ENCODE measurements at places on chromosomes 16 and 17.

DNA sequence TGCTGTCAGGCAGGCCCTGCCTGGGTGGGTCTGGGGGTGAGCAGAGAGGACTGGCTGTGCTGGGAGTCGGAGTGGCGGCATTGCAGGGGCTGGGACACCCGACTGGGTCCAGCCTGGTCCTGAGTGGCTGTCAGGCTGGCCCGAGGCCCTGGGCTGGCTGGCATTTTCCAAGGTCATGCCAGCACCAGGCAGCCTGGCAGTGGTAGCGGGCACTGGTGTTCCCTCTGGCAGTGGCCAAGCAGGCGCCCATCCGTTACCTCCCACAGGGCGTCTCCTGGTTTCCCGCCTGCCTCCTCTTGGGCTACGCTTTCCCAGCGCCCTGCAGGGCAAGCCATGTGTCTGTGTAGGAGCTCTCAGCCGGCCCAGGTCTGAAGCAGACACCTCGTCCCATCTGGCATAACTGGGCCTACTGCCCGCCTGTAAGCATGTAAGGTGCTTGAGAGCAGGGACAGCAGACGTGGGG lies 5.7 kb upstream of the PKMYT1 start:
- H3K4me3 ChIP-seq = no peak overlapping the region

- H3K4me3 ChIP-seq = no peak overlapping the region
- peak overlapping the region; percentile 30 for H3K27ac ChIP-seq
- peaks cover 3% of the 10 kb centered on the region for H3K4me1 ChIP-seq
- H3K27me3 ChIP-seq = no peaks in the 10 kb centered on the region
Observed at GRCh38 chr17:35171834-35172233, 22.4 kb downstream of the SLC35G3 start.

GRCh38 chr16:2009791-2010510 lies at the start of gene ZNF598:
Gene ZNF598 (minus strand): TSS chr16:2009821.
- peaks cover 26% of the 10 kb centered on the region for H3K4me1 ChIP-seq
- H3K4me3 ChIP-seq = peak within 1 kb of the TSS; percentile 65
- no peaks in the 10 kb centered on the region for H3K27me3 ChIP-seq
- no peaks in the 10 kb centered on the region for H3K36me3 ChIP-seq

DNA sequence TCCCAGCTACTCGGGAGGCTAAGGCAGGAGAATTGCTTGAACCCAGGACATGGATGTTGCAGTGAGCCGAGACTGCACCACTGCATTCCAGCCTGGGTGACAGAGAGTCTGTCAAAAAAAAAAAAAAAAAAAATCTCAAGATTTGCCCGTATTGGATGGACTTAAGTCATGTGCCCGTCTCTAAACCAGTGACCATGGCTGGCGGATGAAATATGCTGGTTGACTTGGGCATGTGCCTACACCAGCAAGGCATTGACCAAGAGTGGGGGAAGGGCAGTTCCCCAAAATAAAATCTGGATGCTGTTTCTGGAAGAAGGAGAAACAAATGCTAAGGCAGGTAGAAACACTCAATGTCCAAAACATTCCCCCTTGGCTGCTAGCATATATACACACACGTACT lies 21.5 kb upstream of the COL1A1 start:
- H3K4me3 ChIP-seq = no peak overlapping the region
- H3K36me3 ChIP-seq = no peaks in the 10 kb centered on the region
- peaks cover 19% of the 10 kb centered on the region for H3K4me1 ChIP-seq
- H3K27ac ChIP-seq = no peak overlapping the region

DNA sequence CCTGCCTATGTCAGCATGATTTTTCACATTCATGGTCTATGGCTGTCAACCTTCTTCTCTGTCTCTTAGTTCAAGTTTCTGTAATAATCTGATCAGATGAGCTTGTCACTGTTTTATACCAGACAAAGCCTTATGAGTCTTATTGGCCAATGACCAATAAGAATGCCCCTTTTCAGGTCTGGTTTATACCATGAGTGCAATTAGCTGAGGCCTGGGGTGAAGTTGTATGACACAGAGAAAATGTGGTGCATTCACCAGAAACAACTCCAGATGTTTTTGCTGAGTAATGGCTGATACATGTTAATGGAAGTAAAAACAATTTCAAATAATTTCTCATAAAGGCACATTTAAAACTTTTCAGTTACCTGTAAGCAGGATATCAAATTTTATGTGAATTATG lies 218.6 kb upstream of the CDH8 start:
- H3K4me1 ChIP-seq = no peaks in the 10 kb centered on the region
- H3K27ac ChIP-seq = no peak overlapping the region
- DNase-seq = no peak
- no peaks in the 10 kb centered on the region for H3K27me3 ChIP-seq

- peaks cover 21% of the 10 kb centered on the region for H3K36me3 ChIP-seq
- peak within 1 kb of the TSS; percentile 99 for H3K27ac ChIP-seq
- peak; percentile 82 for DNase-seq
- H3K4me3 ChIP-seq = peak within 1 kb of the TSS; percentile 90
- H3K27me3 ChIP-seq = no peaks in the 10 kb centered on the region
- peaks cover 19% of the 10 kb centered on the region for H3K4me1 ChIP-seq
Observed at GRCh38 chr16:67936124-67936879, at the start of gene PSMB10. Gene PSMB10 (minus strand): TSS chr16:67936850. CDS start chr16:67936749, 101 bp downstream.

- peaks cover 3% of the 10 kb centered on the region for H3K4me1 ChIP-seq
- peaks cover 45% of the 10 kb centered on the region for H3K27me3 ChIP-seq
- H3K27ac ChIP-seq = no peak within 1 kb of the TSS
- no peaks in the 10 kb centered on the region for H3K36me3 ChIP-seq
- H3K4me3 ChIP-seq = peak within 1 kb of the TSS; percentile 10
Observed at GRCh38 chr17:21376081-21376758, at the start of gene KCNJ12. Gene KCNJ12 (plus strand): TSS chr17:21376357. CDS start chr17:21415343, 38,986 bp downstream.

GRCh38 chr17:32191306-32191705 lies 49.0 kb downstream of the RHOT1 start:
- no peaks in the 10 kb centered on the region for H3K4me1 ChIP-seq
- H3K36me3 ChIP-seq = peaks cover 18% of the 10 kb centered on the region
- no peak for DNase-seq
- no peak overlapping the region for H3K4me3 ChIP-seq
- H3K27me3 ChIP-seq = no peaks in the 10 kb centered on the region
- H3K27ac ChIP-seq = no peak overlapping the region

GRCh38 chr16:51376080-51376479 lies 225.0 kb upstream of the SALL1 start:
- no peaks in the 10 kb centered on the region for H3K27me3 ChIP-seq
- DNase-seq = no peak
- no peaks in the 10 kb centered on the region for H3K4me1 ChIP-seq
- no peaks in the 10 kb centered on the region for H3K36me3 ChIP-seq
- no peak overlapping the region for H3K27ac ChIP-seq

GRCh38 chr16:2195322-2196161 lies 863 bp downstream of the CASKIN1 start:
- peak overlapping the region; percentile 66 for H3K4me3 ChIP-seq
- no peak for DNase-seq
- peaks cover 61% of the 10 kb centered on the region for H3K27me3 ChIP-seq
- H3K27ac ChIP-seq = peak overlapping the region; percentile 13
- H3K4me1 ChIP-seq = peaks cover 10% of the 10 kb centered on the region
- no peaks in the 10 kb centered on the region for H3K36me3 ChIP-seq

DNA sequence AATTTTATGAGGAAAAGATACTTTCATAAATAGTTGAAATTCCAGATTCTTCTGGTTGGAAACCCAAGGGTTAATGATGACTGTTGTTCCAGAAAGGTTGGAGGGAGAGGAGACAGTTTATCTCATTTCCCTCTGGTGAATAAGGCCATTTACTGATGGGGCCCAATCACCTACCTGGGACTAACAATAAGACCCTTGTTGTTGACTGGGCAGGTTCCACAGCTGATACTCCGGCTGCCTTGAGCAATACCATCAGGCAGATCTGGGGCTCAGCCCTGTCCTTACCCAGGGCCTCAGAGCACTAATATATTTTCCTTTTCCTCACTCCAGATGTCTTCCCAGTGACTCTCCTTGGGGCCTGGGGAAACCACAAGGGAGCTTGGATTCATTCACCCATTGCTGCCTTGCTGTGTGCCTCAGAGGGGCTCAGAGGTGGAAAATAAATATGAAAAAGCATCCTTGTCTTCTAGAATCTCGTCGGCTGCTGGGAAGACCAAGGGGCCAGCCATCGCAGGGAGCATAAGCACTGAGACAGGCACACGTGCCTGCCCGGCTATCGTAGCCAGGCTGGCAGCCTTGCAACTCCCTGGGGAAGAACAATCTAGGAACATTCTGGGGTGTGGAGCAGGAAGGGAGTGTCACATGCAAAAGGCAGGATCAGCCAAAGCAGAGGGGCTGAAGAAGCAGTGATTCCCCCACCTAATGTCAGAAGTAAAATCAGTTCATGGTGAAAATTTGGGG lies 54.4 kb downstream of the MPRIP start:
- H3K27ac ChIP-seq = no peak overlapping the region
- H3K4me3 ChIP-seq = no peak overlapping the region
- no peak for DNase-seq

GRCh38 chr16:86568677-86569623 lies 2.3 kb downstream of the FOXC2 start:
- no peak for DNase-seq
- peaks cover 5% of the 10 kb centered on the region for H3K4me1 ChIP-seq
- H3K36me3 ChIP-seq = no peaks in the 10 kb centered on the region
- peaks cover 83% of the 10 kb centered on the region for H3K27me3 ChIP-seq

DNA sequence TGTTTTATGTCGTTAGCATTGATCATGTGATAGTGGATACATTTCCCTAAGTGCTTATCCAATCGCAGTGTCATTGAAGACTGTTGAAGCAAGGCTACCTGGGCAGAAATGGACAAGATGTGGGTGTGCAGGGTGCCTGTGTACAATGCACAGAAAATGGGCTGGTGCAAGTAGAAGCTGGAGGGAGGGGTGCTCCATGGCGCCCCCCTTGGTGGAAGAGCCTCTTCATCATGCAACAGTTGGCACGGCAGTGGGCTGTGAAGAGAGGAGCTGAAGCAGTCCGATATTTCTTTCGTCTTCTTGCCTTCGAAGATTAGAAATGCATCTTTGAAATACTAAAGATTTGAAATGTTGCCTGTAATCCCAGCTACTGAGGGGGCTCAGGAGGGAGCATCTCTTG lies 100.5 kb downstream of the PLCG2 start:
- DNase-seq = no peak
- H3K27ac ChIP-seq = no peak overlapping the region
- H3K36me3 ChIP-seq = no peaks in the 10 kb centered on the region
- H3K27me3 ChIP-seq = no peaks in the 10 kb centered on the region
- H3K4me1 ChIP-seq = no peaks in the 10 kb centered on the region

DNA sequence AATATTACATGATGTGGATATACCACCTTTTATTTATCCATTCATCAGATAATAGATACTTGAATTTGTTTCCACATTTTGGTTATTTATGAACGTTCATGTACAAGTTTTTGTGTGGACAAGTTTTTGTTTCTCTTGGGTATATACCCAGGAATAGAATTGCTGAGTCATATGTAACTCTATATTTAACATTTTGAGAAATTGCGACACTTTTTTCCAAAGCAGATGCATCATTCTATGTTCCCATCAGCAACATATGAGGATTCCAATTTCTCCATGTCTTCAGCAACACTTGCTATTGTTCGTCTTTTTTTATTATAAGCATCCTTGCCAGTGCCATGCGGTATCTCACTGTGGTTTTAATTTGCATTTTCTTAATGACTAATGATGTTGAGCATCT lies 93.9 kb downstream of the GSG1L start:
- no peak overlapping the region for H3K27ac ChIP-seq
- no peak for DNase-seq
- H3K4me3 ChIP-seq = no peak overlapping the region
- H3K27me3 ChIP-seq = no peaks in the 10 kb centered on the region
- no peaks in the 10 kb centered on the region for H3K36me3 ChIP-seq
- H3K4me1 ChIP-seq = no peaks in the 10 kb centered on the region

GRCh38 chr16:67933805-67934204 lies 2.1 kb upstream of the CTRL start:
- no peak overlapping the region for H3K27ac ChIP-seq
- H3K4me3 ChIP-seq = no peak overlapping the region
- no peaks in the 10 kb centered on the region for H3K27me3 ChIP-seq
- DNase-seq = no peak
- peaks cover 21% of the 10 kb centered on the region for H3K4me1 ChIP-seq

DNA sequence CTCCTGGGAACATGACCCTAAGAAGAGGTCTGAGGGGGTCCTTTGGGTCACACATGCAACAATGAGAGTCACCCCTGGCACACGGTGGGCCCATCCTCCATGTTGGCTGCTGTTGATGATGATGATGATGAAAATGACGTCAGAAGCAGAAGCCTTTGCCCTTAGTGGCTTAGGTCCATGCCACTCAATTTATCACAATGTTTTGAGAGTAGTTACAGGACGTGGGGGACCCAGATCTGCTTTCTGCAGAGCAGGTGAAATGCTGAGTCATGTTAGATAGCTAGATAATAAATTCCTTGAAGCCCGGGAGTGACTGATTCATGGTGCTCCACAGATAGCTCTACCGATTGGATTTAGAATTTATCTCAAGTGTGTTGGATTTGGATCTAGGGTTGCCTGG lies 53.9 kb downstream of the VPS35L start:
- no peak for DNase-seq
- no peaks in the 10 kb centered on the region for H3K4me1 ChIP-seq
- no peaks in the 10 kb centered on the region for H3K27me3 ChIP-seq
- H3K36me3 ChIP-seq = peaks cover 3% of the 10 kb centered on the region
- H3K27ac ChIP-seq = no peak overlapping the region
- no peak overlapping the region for H3K4me3 ChIP-seq

DNA sequence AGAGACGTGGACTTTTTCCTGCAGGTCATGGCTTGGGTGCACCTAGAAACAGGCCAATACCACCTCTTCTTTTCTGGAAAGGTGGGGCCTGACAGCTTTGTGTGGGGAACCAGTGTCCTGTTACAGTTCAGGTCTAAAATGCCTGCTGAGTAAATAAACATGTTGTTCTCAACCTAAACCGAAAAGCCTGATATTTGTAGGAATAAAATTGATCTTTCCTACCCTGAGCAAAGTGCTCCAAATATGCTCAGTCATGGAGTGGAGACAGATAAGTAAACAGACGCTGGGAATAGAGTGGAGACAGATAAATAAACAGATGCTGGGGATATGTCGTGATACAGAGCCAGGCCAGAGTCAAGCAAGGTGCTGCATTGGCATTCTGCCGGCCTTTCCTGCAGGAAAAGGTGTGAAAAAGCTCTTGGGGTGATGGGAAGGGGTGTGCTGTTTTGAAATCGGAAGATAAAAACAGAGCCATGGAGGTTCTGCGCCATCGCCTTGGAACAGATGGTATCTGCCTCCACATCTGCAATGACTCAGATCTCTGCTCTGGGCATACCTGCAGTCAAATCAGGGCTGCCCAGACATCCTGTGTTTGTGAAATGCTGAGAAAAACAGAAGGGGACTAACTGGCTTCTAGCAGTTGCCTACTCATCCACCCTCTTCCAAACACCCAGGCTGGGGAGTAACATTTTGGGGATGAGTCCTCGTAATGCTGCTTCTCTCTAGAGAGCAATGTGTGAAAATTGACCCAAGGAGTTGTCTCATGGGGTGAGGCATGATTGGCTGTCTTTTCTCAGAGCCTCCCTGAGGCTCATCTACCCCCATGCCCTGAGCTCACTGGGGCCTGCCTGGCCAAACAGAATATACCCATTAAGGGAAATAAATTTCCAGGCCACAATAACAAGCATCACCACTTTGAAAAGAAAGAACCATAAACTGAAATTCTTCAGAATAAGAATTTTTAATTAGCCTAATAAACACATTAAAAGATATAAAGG lies 16.8 kb upstream of the TRPV2 start:
- no peak overlapping the region for H3K4me3 ChIP-seq
- peaks cover 9% of the 10 kb centered on the region for H3K4me1 ChIP-seq
- peak; percentile 59 for DNase-seq
- no peak overlapping the region for H3K27ac ChIP-seq
- no peaks in the 10 kb centered on the region for H3K36me3 ChIP-seq

- no peak overlapping the region for H3K27ac ChIP-seq
- no peak for DNase-seq
- H3K27me3 ChIP-seq = no peaks in the 10 kb centered on the region
Observed at GRCh38 chr16:345772-346171, 6.8 kb downstream of the AXIN1 start.

Data from thymus (tissue), 14 donors.